Activated T-helper 1 cell treated with anti-CD3 and anti-CD28 coated beads, Interleukin-12 subunit alpha, Interleukin-12 subunit beta, Interleukin-2, Interleukin-4 antibody, amounts not matched to agents 30 ng/mL and 10 ng/mL and 1 ng/mL, durations not matched to agents 14 hours and 24 hours and 36 hours (primary cell): ENCODE measurements at places on chromosomes 12 and 14.
A peak's percentile ranks its signal among the peaks of the same experiment; 100 is the strongest.

- DNase-seq: no peak
Measured at GRCh38 chr12:96441816-96442215, 41.6 kb upstream of the CDK17 start.

DNA sequence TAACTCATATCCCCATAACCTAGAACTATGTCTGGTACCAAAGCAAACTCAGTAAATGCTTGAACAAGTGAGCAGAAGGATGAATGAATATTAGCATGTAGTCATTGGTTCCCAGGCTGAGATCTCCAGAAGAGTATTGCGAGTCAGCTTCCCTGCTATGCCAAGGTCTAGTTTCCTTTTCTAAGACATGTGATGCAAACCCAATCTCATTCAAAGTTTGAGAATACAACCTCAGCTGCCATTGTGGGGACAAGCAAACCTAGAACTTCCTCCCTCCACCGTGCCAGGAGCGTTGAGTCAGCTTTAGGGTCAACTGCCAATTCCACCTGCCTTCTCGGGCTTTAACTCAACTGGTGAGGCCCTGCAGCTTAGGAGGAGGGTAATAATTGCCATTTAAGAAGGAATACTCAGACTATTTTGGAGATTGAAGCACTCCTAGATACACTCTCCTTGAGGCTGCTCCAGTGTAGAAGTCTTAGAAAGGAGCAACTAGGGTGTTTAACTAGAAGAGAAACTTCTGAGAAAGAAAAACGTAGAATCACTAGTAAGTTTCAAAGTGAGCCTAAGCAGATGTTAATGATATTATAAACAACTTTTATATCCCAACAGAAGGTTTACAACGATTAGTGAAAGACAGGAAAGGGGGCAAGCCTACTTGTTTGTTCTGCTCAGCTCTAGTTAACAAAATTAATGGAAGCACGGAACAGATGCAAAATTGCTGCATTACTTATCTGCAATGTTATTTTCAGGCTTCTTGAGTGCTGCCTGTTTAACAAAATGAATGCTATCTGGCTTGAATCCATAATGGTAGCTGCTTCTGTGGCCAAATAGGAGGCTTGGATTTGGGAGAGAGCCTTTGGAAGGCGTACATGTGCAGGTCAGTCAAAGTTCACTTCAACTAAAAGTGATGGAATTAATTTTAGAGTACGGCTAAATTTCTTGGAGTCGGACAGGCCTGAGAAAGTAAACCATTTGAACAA is 96.9 kb downstream of the HELB start:
- DNase-seq: no peak

DNA sequence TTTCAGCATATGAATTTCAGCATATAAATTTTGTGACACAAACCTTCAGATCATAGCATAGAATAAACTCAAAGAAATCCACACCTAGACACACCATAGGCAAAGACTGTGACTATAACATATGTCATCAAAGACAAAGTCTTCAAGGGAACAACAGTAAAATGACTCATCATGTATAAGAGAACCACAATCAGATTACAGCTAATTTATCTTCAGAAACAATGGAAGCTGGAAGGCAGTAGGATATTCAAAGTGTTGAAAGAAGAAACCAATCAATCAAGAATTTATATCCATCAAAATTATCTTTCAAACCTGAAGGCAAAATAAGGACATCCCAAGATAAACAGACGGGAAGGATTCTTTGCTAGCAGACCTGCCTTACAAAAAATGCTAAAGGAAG is 29.0 kb downstream of the DLK1 start:
- no peak for DNase-seq

DNA sequence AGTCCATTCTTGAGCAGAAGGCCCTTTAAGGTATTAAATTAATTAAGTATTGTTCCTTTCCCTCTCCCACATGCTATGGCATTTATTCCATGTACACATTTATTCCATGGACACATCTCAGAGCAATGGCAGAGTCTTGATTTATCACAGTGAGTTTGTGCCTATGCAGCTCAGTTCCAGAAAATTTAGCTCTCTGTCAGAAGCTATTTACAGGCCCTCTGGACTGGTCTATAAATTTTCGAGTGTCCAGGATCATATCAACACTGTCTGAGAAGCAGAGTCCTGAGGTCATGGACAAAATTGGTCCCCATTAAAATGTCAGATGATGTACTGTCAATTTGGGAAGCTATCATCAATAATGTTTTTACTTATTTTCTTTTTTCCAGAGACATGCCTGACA is 65.5 kb downstream of the TTC7B start:
- DNase-seq: no peak

GRCh38 chr12:90622431-90622830 is 332.5 kb downstream of the CCER1 start:
- no peak for DNase-seq

- peak; percentile 41 for DNase-seq
Measured at GRCh38 chr12:47397664-47398281, 308.1 kb downstream of the RPAP3 start.

DNA sequence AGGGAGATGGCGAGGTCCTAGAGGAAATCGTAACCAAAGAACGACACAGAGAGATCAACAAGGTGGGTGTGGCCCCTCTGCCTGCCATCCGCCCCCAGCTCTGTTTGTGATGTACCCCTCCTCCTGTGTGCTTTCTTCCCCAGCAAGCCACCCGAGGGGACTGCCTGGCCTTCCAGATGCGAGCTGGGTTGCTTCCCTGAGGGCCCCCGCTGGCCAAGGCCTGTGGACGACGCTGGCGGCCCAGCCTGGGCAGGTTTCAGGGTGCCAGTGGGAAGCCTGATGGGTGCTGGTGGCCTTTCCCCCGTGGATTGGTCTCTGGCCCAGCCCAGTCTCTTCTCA is 2.0 kb downstream of the ARL6IP4 start:
- DNase-seq: no peak

- no peak for DNase-seq
Measured at GRCh38 chr12:95212586-95212985, 4.7 kb downstream of the FGD6 start.

- no peak for DNase-seq
Measured at GRCh38 chr14:25150934-25151790, 101.2 kb upstream of the STXBP6 start.

DNA sequence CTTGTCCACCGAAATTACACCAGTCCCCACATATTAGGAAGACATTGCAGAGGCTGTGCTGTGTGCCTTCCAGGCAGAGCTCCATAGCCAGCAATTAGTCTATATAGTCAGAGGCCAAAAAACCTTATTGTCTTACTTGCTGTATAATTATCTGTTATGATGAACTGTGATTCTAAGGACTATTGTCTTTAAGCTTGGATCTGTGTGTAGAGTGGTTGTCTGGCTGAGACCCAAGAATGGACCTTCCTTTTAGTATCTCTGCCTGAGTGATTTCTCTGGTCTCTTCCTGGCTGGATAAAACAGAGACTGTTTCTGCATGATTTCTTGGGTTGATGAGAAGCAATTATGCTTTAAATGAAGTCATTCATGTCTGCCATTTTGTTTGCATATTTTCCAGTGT is 465.3 kb downstream of the PRKD1 start:
- no peak for DNase-seq

GRCh38 chr14:104578321-104578720 is 1.2 kb upstream of the C14orf180 start:
- DNase-seq: no peak

DNA sequence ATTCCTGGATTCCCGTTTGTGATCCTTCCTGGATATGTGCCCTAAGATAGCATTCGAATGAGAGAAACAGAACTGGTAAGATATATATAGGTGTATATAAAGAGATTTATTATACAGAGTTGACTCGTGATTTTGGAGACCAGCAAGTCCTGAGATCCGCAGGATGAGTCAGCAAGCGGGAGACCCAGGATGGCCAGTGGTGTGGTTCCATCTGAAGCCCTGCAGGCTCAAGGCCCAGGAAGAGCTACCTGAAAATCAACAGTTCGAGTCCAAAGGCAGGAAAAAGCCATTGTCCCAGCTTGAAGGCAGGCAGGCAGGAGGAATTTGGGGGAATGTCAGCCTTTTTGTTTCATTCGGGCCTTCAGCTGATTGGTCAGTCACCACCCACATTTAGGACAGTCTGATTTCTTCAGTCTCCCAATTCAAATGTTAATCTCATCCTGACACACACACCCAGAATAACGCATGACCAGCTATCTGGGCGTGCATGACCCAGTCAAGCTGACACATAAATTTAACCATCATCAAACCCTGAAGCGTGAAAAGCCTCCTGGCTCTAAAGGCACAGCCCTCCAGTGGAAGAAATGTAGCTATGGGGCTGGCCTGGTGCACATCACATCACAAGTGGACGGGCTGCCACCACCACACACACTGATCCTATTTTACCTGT is 44.3 kb downstream of the TUNAR start:
- DNase-seq: no peak

DNA sequence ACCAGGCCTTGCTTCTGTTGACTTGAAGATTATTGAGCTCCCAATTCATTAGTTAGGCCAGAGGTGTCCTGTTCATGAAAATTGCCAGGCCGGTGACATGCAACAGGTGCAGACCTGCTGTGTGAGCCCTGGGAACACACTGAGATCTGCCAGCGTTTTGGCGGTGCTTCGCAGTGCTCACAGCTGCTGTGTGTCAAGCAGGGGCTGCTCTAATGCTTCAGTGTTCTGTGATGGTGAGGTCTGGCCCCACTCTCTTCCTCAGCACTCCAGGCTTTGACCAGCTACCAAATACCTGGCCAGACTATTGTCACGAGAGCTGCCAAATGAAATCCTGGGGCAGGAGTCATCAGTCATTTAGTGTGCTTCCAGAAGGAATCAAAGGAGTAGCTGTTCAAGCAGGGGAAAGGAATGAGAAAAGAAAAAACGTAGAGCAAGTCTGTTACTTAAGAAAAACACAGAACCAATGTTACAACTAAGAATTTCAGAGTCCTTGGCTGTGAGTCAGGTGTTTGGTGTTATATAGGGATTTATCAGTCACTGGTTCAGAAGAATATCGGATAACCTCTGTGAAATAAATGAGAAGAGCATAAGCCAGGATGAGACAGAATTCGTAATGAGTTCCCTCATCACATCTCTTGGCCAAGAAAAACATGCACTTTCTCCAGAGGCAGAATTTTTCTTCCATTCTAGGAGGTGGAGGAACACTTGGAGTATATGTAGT is 150.8 kb downstream of the FBXL14 start:
- DNase-seq: no peak

DNA sequence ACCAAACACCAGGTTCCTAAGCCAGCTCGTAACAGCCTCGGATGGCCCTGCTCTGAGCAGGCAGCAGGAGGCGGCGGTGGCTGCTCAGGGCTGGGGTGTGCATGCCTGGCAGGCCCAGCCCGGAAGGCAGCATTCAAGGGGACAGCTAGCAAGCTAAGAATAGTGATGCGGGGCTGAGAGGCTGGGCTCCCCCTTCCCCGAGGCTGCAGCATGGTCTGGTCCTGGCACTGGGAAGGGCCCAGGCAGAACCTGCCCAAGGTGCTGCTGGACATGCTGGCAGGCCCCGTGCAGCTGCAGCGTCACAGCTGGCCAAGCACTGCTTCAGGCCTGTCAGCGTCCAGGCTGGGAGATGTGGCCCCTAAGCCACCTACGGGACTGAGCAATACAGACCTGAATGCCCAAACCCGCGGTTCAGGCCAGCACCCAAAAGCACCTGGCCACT is 26.4 kb upstream of the NUDT14 start:
- DNase-seq: no peak

DNA sequence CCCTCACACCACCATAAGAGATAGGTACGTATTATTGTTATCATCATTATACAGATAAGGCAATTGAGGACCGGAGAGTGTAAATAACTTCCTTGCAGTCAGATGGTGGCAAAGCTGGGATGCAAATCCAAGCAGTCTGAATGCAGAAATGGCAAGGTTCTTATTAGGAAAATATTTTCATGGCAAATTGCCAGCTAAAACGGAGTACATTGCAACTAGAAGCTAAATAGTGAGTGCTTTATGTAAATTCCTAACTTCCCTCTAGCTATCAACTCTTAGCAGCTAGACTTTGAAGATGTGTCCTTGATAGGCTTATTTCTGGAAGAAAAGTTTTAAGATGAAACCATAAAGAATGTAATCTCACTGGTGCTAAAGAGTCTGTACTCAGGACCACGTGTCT is 323.9 kb upstream of the DIO2 start:
- no peak for DNase-seq

GRCh38 chr14:104547310-104547997 is 32.1 kb upstream of the C14orf180 start:
- no peak for DNase-seq

- DNase-seq: peak; percentile 11
Measured at GRCh38 chr14:89445273-89445973, 28.4 kb upstream of the FOXN3 start.

DNA sequence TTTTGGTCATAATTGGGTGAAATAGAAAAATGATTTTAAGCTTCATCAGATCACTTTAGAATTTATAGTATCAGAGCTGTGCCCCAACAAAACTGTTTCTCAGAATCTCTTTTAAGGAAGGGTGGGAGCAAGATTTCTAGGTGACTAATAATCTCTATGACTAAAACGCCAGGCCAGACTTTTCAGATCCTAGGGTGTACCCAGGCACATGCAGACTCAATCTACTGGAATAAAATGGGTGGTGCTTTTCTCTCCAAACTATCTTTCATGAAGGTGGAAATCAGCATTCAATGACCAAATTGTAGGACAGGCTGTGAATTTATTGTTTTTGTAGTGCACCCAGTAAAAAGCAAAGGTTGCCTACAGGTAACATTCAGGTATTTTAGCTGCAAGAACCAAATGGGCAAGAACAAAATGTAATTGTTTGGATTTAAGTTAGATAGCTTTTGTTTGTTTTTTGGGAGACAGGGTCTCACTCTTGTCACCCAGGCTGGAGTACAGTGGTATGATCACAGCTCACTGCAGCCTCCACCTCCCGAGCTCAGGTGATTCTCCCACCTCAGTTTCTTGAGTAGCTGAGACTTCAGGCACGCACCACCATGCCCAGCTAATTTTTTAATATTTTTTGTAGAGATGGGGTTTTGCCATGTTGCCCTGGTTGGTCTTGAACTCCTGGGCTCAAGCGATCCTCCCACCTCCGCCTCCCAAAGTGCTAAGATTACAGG is 49.5 kb downstream of the PPP2R5C start:
- DNase-seq: no peak

DNA sequence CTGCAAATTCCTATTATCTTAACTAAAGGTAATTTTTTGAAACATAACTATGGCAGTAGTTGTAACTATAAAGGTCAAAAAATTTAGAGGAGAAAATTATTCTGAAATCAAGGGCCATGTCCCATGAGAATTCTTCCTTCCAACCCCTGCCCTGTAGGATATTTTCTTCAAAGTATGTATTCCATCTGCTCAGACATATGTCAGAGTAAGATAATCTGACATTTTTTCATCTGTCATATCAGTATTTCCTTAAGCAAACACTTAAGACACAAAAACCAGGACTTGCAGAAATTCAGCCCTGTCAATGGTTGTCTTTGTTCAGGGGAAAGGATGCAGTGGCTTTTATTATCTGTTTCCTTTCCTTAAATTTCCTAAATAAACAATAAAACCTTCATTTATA is 36.3 kb downstream of the ACSS3 start:
- no peak for DNase-seq

DNA sequence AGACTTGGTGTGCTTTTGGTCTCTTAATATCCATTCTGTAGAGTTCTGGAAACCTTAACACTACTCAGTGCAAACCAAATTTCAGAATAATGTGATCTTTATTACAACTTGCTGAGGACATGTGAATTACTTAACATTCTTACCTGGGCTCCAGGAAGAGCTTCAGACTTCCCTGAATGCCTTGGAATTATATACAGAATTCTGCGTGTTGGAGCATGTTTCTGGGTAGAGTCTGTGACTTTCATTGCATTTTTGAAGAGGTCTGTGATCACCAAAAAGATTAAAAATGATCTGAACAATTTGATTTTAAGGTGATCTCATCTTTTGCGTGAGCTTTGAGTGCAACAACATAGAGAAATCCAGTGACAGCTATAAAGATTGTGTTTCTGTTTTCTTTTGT is 35.4 kb downstream of the ZDHHC17 start:
- no peak for DNase-seq

GRCh38 chr12:42892702-42893551 is 303.4 kb upstream of the PRICKLE1 start:
- DNase-seq: no peak
